ENCODE measurements at places on chromosomes 5 and 9.

DNA sequence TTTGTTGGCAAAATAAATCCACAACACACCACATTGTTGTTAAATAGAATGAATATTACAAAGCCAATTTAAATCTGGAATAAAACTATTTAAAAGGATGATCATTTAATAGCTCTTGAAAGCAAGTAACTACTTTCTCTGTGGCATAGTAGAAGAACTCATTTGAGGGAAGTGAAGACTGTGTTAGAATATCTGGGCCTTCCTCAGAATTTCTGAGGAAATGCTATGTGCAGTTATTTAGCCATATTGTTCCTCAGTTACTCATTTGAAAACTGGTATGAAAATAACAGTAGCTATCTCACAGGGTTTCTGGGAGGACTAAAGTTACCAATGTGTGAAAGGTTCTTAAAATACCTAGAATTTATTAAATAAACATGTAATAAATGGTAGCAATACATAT, 595.8 kb downstream of the PSAT1 start:
- DNase-seq, result no peak

GRCh38 chr9:131277287-131277909, 1.1 kb upstream of the FAM78A start:
- no peak for DNase-seq

- no peak for DNase-seq
Measured at GRCh38 chr9:116465576-116466270, 221.4 kb upstream of the TRIM32 start.

DNA sequence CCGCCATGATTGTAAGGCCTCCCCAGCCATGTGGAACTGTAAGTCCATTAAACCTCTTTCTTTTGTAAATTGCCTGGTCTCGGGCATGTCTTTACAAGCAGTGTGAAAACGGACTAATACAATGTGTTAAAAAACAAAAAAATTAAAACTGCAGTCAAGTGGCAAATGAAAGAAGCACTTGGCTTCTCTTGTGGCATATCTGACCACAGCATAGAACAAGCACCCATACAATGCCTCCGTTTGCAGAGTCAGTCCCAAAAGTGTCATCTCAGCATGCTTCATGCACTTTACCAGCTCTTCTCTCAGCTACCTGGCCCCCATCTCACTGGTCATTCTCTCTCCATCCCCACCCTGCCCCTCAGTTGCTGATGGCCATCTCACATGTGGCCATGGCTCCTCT, 51.1 kb upstream of the DAPK1 start:
- no peak for DNase-seq

DNA sequence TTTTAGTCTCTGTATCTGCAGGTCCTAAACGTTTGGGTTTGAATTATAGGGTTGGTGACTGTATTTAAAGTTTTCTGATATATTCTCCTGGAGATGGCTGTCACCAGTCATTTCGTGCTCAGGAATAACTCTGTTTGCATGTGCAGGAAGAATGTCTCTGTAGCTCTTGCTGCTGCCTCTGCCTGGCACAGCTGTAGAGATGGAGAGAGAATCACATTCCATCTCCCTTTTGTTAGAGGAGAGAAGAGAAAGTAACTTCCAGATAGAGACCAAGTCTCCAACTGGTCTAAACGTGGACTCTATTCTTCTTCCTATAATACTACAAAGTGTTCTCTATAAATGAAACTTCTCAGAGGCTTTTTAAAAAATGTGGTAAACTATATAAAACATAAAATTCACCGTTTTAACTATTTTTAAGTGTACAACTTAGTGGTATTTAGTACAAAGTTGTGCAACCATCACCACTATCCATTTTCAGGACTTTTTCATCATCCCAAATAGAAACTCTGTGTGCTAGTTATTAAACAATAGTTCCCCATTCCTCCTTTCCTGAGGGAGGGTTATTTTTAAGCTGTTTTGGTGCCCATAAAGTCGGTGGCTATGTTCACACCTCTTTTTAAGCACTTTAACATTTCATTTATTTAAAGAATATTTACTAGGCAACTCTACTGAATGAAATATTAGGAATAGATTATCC, 20.7 kb upstream of the STARD4 start:
- DNase-seq, result no peak

- DNase-seq, result no peak
Measured at GRCh38 chr5:153352685-153353219, 137.7 kb upstream of the GRIA1 start.

DNA sequence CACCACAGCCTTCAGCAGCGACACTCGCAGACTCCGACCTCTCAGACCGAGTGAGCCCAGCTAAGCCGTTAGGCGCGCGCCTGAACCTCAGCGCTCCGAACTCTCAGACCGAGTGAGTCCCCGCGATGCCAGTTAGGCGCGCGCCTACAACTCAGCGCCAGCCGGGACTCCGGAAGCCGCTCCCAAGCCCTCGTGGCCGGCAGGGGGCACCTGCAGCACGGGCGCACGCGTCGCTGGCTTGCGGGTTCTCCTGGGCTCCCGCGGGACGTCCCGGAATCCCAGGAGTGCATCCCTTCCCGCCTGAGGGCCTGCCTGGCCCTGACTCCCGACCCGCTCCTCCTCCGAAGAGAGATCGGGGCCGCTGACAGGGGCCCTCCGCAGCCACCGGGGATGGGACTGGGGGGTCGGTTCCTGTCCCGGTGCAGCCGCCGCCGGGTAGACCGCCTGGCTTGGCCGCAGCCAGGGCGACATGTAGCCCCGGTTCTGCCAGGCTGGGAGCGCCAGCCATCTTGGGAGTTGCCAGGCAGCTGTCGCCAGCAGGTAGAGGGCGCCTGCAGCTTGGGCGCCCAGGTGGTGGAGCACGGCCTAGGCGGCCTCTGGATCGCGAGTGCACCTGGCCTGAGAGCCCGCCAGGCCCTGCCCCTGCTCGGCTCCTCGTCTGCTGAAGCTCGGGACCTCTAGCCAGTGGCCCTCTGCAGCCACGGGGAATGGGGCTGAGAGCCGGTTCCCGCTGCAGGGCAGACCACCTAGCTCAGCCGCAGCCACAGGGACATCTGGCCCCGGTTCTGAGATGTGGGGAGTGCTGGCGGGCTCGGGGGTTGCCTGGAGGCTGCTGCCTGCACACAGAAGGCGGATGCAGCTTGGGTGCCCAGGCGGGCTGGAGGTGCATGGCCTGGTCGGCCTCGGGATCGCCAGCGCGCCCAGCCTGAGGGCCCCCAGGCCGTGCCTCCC, at the start of gene ANKRD18A:
Gene ANKRD18A, minus strand, starts transcription at position 114 of the 951 bp plus-strand sequence. CDS start 311 bp downstream, outside the sequence.
- peak; percentile 87 for DNase-seq

GRCh38 chr5:80977764-80978163, 17.6 kb downstream of the RASGRF2 start:
- no peak for DNase-seq

- DNase-seq, result no peak
Measured at GRCh38 chr9:34636791-34637355, 714 bp downstream of the SIGMAR1 start.

GRCh38 chr5:171418982-171419687, at the start of gene FGF18:
FGF18 (plus strand) TSS chr5:171419647; CDS start chr5:171420200, 553 bp downstream.
- DNase-seq, result peak; percentile 47

- no peak for DNase-seq
Measured at GRCh38 chr5:34639852-34640626, 16.1 kb upstream of the RAI14 start.

GRCh38 chr5:61386045-61386800, 54.2 kb downstream of the ZSWIM6 start:
- DNase-seq, result no peak

- no peak for DNase-seq
Measured at GRCh38 chr9:96509848-96510247, 59.9 kb downstream of the HABP4 start.

- no peak for DNase-seq
Measured at GRCh38 chr5:129973716-129974426, 69.6 kb downstream of the CHSY3 start.

GRCh38 chr9:107584186-107584585, 94.6 kb upstream of the KLF4 start:
- DNase-seq, result no peak

- no peak for DNase-seq
Measured at GRCh38 chr5:94890907-94891306, 272.4 kb downstream of the SLF1 start.

DNA sequence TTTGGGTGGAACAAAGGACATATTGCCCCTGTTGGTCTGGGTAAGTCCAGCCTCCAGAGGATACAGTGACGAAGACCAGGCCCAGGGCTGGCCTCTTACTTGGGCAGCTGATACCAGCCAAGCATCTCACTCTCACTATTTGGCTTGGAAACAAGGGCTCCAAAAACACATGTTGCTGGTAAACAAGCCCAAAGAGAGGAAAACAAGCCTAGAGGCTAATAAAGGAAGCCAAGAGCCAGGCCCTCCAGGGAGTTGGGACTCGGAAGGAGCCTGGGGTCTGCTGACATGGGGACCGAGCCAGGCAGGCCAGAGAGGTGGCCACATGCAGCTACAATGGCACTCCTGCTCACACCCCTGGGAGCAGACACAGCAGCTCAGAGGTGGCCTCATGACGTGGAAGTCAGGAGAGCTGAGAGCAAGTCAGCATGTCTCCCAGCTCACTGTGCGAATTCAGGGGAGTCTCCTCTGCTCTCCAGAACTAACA, 5.7 kb downstream of the SPARC start:
- no peak for DNase-seq

DNA sequence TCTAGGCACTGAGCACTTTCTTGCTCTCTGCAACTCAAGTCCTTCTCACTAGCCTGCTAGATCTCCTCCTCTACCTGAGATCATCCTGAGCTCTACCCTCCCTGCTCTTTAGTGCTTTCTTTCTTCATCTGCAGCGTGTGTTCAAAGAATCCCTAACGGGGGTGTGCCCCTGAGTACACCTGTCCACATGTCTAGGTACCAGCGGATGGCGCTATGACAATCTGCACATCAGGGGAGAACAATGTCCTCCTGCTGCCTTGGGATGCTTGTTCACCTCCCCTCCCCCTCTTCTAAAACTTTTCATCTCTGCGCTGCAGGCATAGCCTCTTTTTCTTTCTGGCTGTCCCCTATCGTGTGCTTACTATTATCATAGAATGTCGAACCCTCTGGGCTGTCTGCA, 42.7 kb downstream of the PTPN3 start:
- no peak for DNase-seq

- no peak for DNase-seq
Measured at GRCh38 chr5:159727167-159727566, 189.1 kb upstream of the ADRA1B start.

DNA sequence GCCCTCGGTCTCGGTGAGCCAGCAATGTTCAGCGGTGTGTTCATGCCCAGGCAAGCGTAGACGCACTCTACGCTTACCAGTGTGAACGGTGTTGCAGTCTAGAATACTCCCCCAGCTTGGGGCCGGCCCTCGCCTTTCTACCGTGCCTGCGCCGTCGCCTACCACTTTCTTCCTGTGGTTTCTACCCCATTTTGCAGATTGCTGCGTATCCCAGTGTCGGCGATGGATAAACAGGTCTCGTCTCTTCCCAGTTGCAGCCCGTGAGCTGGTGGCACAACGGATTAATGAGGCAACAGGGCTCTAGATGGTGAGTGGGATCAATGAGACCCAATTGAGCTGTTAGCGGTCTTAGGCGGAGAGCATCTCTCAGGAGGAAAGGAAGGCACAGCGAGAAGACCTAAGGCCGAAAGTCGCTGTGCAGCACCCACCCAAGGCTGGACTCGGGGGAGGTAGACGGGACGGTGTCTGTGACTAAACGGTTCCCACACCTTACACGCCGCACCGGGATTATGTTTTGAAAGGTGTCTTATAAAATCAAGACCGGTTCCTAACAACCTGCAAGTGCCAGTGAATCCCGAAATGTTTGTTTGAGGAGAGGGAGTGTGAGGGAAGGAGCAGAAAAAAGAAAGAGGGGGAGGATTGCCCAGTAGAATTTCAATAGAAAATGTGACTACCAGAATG, 5.8 kb downstream of the OTP start:
- no peak for DNase-seq

DNA sequence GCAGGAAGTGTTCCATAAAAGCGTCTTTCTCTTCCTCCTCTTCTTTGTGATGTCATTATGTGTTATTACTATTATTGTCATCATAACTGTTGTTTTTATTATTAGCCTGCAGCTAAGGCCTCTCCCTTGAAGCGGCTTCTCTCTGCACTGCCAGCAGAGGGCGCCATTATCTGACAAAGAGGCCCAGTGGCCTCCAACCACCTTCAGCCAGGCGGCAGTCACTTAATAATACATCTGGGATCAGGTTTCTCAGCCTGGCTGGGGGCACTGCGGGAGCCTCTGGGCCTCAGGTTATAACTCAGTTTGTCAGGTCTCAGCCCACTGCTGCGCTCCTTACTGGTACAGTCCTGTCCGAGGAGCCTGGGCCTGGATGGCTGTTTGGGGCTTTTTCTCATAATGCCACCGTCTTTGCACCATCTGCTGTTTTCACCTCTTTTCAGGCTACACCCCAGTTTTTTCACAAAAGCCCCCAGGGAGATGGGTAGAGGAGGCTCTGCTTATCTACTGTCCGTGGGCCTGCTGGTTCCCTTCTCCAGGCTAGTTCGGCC, 281.9 kb downstream of the NSG2 start:
- DNase-seq, result peak; percentile 46

GRCh38 chr5:19497229-19497815, 490.7 kb downstream of the CDH18 start:
- no peak for DNase-seq

DNA sequence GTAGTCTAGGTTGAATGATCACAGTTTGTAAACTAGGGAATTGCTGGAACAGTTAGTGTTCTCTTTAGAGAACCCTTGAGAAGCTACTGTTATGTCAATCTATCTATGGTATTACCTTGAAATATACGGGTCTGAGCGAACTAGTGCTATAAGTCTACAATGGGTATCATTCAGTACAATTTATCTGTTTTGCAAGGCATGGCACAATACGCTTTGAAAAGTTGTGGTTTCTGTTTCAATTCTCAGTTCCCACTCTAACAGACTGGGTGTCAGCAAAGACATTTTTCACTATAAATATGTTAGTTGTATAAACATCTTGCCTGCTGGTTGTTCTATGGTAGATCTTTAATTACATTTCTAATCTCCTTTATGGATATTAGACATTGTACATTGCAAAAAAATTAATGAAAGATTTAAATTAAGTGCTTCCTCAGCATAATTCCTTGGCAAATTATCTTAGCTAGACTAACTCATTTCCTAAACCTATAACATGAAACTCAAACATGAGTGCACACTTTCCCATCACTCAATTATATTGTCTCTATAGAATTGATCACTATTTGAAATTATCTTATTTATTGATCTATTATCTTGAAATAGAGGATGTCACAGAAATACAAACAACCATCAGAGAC, 24.9 kb upstream of the SLCO6A1 start:
- DNase-seq, result no peak

DNA sequence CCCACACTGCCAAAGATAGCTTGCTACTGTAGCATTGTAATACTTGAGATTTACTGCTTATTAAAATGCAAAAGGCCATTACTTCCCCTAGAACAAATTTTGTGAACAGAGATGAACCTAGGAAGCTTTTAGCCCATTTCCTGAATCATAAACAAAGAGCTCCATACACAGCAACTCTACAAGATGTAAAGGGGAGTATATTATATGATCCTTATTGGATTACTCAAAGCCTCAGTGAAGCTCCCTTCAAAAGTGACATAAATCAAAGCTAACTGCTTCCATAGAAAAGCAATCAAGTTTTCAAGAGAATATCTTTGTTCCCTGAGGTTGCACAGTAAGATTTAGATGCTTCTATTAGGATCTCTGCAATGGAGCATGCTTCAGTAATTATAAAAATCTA, 629.8 kb downstream of the EFNA5 start:
- no peak for DNase-seq
